ENCODE measurements at places on chromosomes 1 and 21.

DNA sequence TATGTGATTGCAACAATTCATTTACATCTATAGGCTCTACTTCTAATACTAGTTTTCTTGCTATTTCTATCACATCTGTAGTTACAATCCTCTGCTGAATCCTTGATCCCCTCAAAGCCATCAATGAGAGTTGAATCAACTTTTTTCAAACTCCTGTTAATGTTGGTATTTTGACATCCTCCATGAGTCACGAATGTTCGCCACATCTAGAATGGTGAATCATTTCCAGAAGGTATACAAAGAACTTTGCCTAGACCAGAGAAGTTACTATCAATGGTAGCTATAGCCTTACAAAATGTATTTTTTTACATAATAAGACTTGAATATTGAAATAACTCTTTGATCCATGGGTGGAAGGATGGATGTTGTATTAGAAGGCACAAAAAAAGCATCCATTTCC is 110.0 kb downstream of the AMY1C start:
- no peak for DNase-seq

DNA sequence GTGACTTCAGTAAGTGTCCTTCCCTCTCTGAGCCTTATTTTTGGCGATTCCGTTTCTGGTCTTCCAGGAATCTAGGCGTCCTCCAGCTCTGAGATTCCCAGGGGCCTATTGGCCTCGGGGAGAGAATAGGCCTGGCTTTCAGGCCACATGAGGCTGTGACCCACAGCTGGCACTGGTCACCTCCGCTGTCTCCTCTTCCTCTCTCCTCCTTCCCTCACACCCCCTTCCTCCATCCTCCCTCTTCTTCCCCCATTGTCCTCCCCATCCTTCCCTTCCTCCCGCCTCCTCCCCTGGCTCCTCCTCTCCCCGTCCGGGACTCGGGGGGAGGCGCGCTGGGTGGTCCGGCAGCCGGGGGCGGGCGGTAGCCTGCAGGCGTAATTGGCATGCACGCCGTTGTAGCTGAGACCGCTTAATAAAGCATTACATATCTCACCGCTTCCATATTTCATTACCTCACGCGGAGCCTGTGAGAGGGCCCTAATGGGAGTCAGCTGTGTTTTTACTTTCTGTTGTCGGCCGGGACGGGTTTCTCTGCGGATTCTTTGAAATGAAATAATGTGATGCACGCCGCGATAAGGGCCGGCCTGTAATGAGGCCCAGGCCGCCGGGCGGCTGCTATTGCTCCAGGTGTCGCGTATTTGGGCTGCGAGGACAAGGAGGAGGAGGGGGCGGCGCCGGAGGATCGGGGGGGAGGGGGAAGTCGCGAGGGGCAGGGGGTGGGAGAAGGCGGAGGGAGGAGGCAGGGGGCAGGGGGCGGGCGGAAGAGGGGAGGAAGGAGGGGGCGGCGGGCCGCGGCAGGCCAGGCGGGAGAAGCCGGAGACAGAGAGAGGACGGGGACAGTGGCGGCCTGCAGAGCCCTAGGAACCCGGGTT is 95.3 kb downstream of the FOXD2 start:
- DNase-seq: peak; percentile 40

DNA sequence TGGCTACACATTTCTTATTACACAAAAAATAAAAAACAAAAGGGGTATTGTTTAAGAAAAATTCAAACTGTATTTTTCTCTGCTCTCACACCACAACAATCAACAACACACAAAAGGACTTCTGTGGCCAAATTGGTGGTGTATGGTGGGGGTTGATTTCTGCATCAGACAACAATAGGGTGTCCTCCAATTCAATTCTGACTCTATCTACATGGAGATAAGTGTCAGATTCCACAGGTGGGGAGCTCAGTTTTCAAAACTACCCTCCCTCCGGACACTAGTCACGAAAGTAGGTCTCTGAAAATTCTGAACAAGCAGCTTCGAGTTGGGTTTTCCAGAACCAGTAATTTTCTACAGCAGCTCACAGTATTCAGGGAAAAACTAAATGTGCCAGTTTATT is 744.9 kb upstream of the NCAM2 start:
- DNase-seq: no peak

DNA sequence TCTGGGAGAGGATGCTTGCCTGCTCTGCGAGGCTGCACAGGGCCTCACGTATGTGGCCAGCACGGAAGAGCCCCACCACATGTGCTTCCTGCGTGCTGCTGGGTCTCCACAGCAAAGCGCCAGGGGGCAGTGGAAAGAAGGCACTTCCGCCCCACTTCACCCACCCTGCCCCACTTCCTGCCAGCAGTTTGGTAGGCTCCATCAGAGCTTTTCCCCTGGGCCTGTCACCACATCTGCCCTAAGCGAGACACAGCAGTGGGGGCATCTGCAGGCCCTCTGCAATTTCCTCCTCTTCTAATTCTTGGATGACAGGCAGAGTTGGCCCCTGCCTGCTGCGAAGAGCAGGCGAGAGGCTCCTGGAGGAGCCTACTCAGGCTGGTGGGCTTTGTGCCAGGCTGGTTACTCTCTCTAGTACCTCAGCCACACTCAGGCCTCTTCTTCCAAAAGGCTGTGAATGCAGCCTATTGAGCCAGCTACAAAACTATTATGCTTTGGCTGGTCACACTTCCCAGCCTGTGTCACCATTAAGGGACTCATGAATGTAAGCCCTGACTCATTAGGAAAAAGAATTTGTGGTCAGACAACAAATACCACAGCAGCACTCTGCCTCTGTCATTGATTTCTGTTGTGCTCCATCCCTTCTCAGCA is 25.0 kb downstream of the CD244 start:
- DNase-seq: no peak

- no peak for DNase-seq
Measured at GRCh38 chr1:220527908-220528678, at the start of gene MARK1. Gene MARK1, plus strand, starts transcription at chr1:220528136. Its CDS starts 687 bp downstream, at chr1:220528823.

GRCh38 chr1:228364706-228365213 is 41.9 kb downstream of the TRIM11 start:
- no peak for DNase-seq

GRCh38 chr1:19484798-19485361 is 459 bp downstream of the CAPZB start:
- no peak for DNase-seq

GRCh38 chr1:23743287-23744152 is at the start of gene ELOA:
Gene ELOA, plus strand, starts transcription at chr1:23743471. Its CDS starts 33 bp downstream, at chr1:23743504.
- DNase-seq: no peak

- DNase-seq: no peak
Measured at GRCh38 chr21:41640748-41641509, 125.9 kb downstream of the RIPK4 start.

DNA sequence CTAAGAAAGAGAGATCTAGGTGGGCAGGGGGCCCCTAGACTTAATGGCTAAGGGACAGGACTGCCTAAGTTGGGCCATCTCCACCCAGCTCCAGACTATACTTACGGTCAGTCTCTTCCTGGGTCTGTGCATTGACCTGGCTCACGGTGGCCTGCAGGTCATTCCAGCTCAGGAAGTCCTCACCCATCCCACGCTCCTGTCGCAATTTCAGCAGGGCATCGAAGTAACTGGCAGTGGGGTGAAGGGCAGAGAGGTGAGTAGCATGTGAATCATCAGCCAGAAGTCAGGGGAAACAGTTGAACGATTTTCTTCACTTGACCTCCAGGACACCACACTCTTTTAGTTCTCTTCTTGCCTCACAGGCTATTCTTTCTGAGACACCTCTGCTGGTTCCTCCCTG is 20.5 kb downstream of the IQGAP3 start:
- no peak for DNase-seq

GRCh38 chr1:215084621-215085020 is 2.1 kb downstream of the KCNK2 start:
- no peak for DNase-seq

- DNase-seq: no peak
Measured at GRCh38 chr1:67676287-67676686, 8.7 kb upstream of the GADD45A start.

GRCh38 chr1:236608930-236609726 is 4.8 kb upstream of the HEATR1 start:
- peak; percentile 31 for DNase-seq

DNA sequence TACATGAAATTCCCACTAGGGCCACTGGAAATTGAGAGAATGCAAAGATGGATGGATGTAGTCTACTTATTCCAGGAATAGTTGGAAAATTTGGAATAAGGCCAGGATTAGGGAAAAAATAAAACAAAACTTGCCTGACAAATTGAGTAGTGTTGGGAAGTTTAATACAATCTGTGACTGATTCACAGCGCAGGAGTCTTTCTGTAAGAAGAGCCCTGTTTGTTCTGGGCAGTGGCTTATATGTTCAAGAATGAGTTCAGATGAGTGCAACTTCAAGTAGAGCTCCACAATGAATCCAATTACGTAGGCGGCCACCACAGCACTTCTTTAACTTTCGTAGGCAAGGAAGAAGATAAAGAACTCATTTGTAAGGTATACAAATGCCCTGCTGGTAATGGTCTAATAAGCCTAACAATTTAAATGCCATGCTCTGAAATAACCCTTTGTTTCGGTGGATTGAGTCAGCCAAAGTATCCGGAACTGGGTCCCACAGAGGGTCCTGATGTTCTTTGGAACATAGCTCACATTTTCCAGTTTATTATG is 47.1 kb upstream of the KCNE1 start:
- DNase-seq: no peak

GRCh38 chr1:15937706-15938168 is 38.2 kb downstream of the ZBTB17 start:
- DNase-seq: no peak

GRCh38 chr21:41441546-41441945 is 15.5 kb downstream of the MX1 start:
- DNase-seq: no peak

DNA sequence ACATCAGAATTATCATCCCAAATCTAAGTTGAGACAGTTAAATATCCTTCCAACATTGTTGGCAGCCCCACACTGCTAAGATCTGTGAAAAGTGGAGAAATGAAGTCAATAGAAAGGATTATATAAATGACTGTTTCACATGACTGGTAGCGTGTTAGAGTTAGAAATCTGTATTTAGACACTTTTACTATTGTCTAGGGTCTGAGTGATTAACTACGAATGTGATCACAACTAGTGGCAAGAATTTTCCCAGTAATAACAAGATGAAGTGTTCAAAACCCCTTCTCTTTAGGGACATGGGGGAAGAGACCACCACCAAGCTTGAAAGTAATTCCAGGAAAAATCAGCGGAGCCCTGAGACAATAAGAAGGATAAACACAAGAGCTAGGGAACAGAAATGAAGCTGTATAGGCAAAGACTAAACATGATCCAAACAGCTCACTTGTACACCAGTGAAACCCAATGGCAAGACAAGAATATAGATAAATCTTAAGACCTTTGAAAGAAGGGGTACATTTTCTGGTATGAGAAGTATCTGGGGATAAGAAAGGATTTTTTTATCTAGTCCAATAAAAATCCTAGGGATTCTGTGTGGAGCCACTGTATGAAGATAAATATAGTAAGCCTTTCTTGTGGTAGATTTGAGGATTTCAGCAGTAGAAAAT is 646.6 kb upstream of the USP24 start:
- DNase-seq: no peak

- DNase-seq: no peak
Measured at GRCh38 chr21:29613021-29613420, 314.3 kb downstream of the BACH1 start.

DNA sequence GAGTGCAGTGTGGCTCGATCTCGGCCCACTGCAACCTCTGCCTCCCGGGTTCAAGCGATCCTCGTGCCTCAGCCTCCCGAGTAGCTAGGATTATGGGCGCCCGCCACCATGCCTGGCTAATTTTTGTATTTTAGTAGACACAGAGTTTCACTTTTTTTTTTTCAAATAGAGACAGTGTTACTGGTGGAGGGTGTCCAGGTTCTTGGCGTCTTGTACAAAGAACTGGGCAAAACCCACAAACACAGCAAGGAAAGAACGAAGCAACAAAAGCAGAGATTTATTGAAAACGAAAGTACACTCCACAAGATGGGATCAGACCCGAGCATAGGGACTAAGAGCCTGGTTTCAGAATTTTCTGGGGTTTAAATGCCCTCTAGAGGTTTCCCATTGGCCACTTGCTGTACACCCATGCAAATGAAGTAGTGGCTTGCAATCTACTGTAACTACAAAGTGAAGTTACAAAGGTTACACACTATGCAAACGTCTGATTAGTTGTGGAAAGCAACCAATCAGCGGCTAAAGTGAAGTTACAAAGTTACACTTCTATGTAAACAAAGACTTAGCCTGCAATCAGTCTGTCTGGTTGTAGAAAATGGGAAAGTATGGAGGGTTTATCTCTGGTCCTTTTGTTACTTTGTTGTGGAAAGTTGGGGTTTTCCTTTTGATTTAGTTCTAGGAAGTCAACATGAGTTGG is 199.1 kb downstream of the DYRK1A start:
- peak; percentile 23 for DNase-seq

GRCh38 chr1:223715604-223716172 is 3.3 kb downstream of the CAPN2 start:
- DNase-seq: no peak

GRCh38 chr1:35030756-35031446 is 844 bp downstream of the ZMYM6 start:
- peak; percentile 20 for DNase-seq
